ENCODE measurements at places on chromosomes 1 and 21.
A peak's percentile ranks its signal among the peaks of the same experiment; 100 is the strongest.

GRCh38 chr1:221294242-221294641, 415.0 kb downstream of the HLX start:
- H3K27ac ChIP-seq: no peak overlapping the region
- H3K27me3 ChIP-seq: no peaks in the 10 kb centered on the region
- no peaks in the 10 kb centered on the region for H3K4me1 ChIP-seq
- H3K36me3 ChIP-seq: no peaks in the 10 kb centered on the region

- H3K27ac ChIP-seq: peak overlapping the region; percentile 71
- H3K4me1 ChIP-seq: peaks cover 18% of the 10 kb centered on the region
- peak; percentile 92 for DNase-seq
- no peaks in the 10 kb centered on the region for H3K27me3 ChIP-seq
Observed at GRCh38 chr1:24847995-24848881, 81.8 kb downstream of the RUNX3 start.

DNA sequence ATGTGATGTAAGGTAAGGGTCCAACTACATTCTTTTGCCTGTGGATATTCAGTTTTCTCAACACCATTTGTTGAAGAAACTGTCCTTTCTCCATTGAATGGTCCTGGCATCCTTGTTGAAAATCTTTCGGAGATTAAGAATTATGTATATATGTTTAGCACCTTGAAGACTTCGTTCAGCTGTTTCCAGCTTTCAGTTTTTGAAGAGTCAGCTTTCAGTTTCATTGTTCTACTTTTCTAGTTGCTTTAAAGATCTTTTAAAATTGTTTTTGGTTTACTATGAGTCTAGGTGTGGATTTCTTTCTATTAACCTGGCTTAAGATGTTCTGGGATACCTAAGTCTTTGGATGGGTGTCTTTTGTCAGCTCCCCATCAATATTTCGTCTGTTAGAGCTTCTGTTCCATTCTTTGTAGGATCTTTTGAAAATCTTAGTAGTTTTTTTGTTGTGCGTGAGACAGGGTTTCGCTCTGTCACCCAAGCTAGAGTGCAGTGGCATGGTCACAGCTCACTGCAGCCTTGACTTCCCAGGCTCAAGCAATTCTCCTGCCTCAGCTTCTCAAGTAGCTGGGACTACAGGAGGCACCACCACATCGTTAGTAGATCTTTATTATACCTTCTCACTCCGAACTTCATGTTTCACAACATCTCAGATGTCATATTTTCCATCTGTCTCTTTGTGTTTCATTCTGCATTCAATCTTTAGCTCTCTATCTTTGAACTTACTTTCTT, 353.5 kb upstream of the B3GALT2 start:
- H3K27me3 ChIP-seq: no peaks in the 10 kb centered on the region
- H3K36me3 ChIP-seq: no peaks in the 10 kb centered on the region
- no peaks in the 10 kb centered on the region for H3K4me1 ChIP-seq
- no peak overlapping the region for H3K4me3 ChIP-seq
- DNase-seq: no peak

- no peaks in the 10 kb centered on the region for H3K36me3 ChIP-seq
- DNase-seq: no peak
- H3K4me1 ChIP-seq: peaks cover 29% of the 10 kb centered on the region
- no peaks in the 10 kb centered on the region for H3K27me3 ChIP-seq
Observed at GRCh38 chr1:64072089-64072793, 131.2 kb upstream of the UBE2U start.

- H3K36me3 ChIP-seq: no peaks in the 10 kb centered on the region
- no peak overlapping the region for H3K4me3 ChIP-seq
- H3K27ac ChIP-seq: no peak overlapping the region
- no peak for DNase-seq
Observed at GRCh38 chr21:30629200-30629599, 5.8 kb upstream of the KRTAP20-2 start.

- no peaks in the 10 kb centered on the region for H3K4me1 ChIP-seq
- H3K36me3 ChIP-seq: no peaks in the 10 kb centered on the region
- DNase-seq: no peak
- H3K27ac ChIP-seq: no peak overlapping the region
- no peaks in the 10 kb centered on the region for H3K27me3 ChIP-seq
Observed at GRCh38 chr1:225250432-225250831, 177.4 kb downstream of the LBR start.

GRCh38 chr1:186183219-186183618, 191.8 kb downstream of the TPR start:
- H3K4me1 ChIP-seq: peaks cover under 1% of the 10 kb centered on the region
- H3K27ac ChIP-seq: no peak overlapping the region
- no peaks in the 10 kb centered on the region for H3K27me3 ChIP-seq
- no peaks in the 10 kb centered on the region for H3K36me3 ChIP-seq

DNA sequence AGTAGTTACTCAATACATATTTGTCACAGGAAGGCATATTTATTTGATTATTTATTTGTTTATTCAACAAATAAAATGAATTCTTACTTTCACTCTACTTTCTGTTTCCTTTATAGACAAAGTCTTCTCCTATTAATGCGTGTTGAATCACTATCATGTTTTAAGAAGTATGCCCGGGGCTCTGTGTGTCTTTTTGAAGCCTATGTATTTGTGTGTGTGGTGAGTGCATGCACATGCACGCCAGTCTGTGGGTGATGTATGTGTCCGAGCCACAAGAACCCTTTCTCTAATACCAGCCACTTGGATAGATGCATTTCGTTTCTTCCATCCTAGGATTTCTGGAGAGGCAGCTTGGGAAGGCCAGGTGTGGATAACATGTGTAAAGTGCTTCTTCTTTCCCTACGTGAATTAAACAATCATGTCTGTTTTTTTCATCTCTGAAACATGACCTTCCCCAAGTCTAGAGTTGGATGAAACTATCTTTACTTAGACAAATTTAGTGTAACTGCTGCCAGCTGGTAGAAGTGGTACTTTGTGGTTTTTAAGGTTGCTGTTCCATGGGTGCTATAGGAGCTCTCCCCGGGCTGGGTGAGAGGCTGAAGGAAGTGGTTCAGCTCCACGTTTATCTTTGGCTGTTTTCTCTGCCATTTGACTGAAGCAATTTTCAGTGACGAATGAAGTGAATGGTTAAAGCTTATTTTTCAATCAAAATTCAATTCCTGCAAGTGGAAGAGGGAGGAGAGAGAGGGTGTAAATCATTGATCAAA, 46.8 kb upstream of the PPM1J start:
- no peak for DNase-seq
- no peak overlapping the region for H3K27ac ChIP-seq
- no peaks in the 10 kb centered on the region for H3K36me3 ChIP-seq
- H3K27me3 ChIP-seq: no peaks in the 10 kb centered on the region

DNA sequence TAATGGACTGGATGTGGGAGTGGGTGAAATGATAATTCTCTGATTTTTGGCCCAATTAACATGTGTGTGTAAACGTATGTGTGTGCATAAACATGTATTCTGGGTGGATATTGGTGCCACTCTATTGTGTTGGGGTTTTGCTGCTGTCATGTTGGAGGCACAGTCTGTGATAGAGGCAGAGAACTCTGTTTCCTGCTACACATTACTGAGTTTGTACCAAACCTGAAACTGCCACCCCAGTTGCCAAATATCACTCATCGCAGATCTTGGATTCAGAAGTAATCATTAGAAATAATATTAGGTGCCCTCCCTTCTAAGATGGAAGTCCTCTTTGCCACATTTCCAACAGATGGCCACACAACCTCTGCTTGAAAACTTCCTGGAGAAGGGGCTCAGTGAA, 13.8 kb downstream of the FASLG start:
- H3K36me3 ChIP-seq: no peaks in the 10 kb centered on the region
- DNase-seq: no peak
- H3K27me3 ChIP-seq: no peaks in the 10 kb centered on the region
- H3K4me1 ChIP-seq: peaks cover 8% of the 10 kb centered on the region
- no peak overlapping the region for H3K27ac ChIP-seq

GRCh38 chr1:192730198-192730597, 78.6 kb upstream of the RGS2 start:
- H3K27ac ChIP-seq: no peak overlapping the region
- DNase-seq: no peak
- H3K4me1 ChIP-seq: no peaks in the 10 kb centered on the region
- no peaks in the 10 kb centered on the region for H3K27me3 ChIP-seq
- no peak overlapping the region for H3K4me3 ChIP-seq

- DNase-seq: no peak
- H3K27ac ChIP-seq: no peak overlapping the region
- no peaks in the 10 kb centered on the region for H3K36me3 ChIP-seq
- no peaks in the 10 kb centered on the region for H3K4me1 ChIP-seq
- H3K27me3 ChIP-seq: no peaks in the 10 kb centered on the region
Observed at GRCh38 chr1:172405912-172406311, 14.6 kb upstream of the C1orf105 start.

- H3K4me1 ChIP-seq: peaks cover 29% of the 10 kb centered on the region
- no peak for DNase-seq
- peak within 1 kb of the TSS; percentile 94 for H3K27ac ChIP-seq
- no peak within 1 kb of the TSS for H3K4me3 ChIP-seq
Observed at GRCh38 chr1:16021681-16022080, at the start of gene CLCNKA. CLCNKA (plus strand) TSS chr1:16022036; CDS start chr1:16022620, 584 bp downstream.

- H3K4me1 ChIP-seq: no peaks in the 10 kb centered on the region
- H3K4me3 ChIP-seq: no peak overlapping the region
- no peak for DNase-seq
Observed at GRCh38 chr1:232859216-232859615, 54.0 kb downstream of the MAP10 start.

- H3K4me3 ChIP-seq: no peak overlapping the region
- H3K27me3 ChIP-seq: no peaks in the 10 kb centered on the region
- no peaks in the 10 kb centered on the region for H3K36me3 ChIP-seq
- DNase-seq: no peak
- H3K4me1 ChIP-seq: no peaks in the 10 kb centered on the region
Observed at GRCh38 chr1:86926883-86927282, 12.4 kb downstream of the HS2ST1 start.

GRCh38 chr1:86774305-86775295, 70.2 kb downstream of the SH3GLB1 start:
- peak overlapping the region; percentile 61 for H3K27ac ChIP-seq
- DNase-seq: peak; percentile 95
- no peaks in the 10 kb centered on the region for H3K27me3 ChIP-seq
- H3K4me1 ChIP-seq: peaks cover 25% of the 10 kb centered on the region

DNA sequence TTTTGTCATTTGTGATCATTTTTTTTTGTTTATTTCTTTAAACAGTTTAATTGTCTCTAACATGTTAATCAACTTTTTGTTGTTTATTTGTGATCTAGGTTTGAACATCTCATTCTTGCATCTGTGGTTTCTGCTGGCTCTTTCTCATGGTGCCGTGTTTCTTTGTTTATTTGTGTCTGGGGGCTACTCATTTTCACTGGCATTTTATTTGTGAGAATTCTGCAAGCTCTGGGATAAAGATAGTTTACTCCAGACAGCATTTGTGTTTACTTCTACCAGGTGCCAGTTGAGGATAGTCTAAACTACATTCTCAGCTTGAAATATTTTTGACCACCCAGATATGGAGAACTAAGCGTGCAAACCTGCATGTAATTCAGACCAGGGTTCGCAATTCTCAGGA, 508.6 kb downstream of the KIF26B start:
- no peaks in the 10 kb centered on the region for H3K4me1 ChIP-seq
- DNase-seq: no peak
- H3K27ac ChIP-seq: no peak overlapping the region
- no peaks in the 10 kb centered on the region for H3K27me3 ChIP-seq
- no peaks in the 10 kb centered on the region for H3K36me3 ChIP-seq

DNA sequence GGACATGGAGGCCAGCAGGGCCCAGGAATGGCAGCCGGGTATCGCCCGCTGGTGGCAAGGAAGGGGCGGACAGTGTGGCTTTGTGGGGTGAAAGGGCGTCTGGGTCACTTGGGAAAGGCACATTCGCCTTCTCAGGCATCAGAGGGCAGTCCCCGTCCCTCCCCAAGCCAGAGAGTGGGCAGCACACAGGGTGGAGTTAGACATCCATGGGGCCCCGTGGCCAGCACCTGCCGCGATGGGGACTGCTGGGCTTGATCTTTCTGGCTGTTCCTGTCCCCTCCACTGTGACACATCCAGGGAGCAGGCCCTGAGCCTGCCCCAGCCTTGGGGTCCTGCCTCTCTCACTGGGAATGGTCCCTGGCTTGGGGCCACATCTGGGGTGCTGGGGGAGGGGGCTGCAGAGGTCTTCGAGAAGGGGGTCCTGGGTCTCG, 4.0 kb upstream of the TRPM2 start:
- no peak for DNase-seq
- H3K4me1 ChIP-seq: peaks cover 6% of the 10 kb centered on the region
- H3K27me3 ChIP-seq: no peaks in the 10 kb centered on the region

GRCh38 chr1:17653728-17654351, 101.3 kb upstream of the ACTL8 start:
- H3K4me1 ChIP-seq: peaks cover 2% of the 10 kb centered on the region
- H3K4me3 ChIP-seq: no peak overlapping the region
- no peak overlapping the region for H3K27ac ChIP-seq
- no peak for DNase-seq

GRCh38 chr21:27694667-27695066, 727.8 kb upstream of the ADAMTS5 start:
- H3K27me3 ChIP-seq: no peaks in the 10 kb centered on the region
- no peak for DNase-seq
- H3K36me3 ChIP-seq: no peaks in the 10 kb centered on the region
- no peaks in the 10 kb centered on the region for H3K4me1 ChIP-seq
- no peak overlapping the region for H3K27ac ChIP-seq
- H3K4me3 ChIP-seq: no peak overlapping the region

GRCh38 chr1:198168227-198168626, 11.4 kb downstream of the NEK7 start:
- no peak overlapping the region for H3K27ac ChIP-seq
- H3K27me3 ChIP-seq: no peaks in the 10 kb centered on the region
- DNase-seq: no peak
- H3K36me3 ChIP-seq: no peaks in the 10 kb centered on the region

DNA sequence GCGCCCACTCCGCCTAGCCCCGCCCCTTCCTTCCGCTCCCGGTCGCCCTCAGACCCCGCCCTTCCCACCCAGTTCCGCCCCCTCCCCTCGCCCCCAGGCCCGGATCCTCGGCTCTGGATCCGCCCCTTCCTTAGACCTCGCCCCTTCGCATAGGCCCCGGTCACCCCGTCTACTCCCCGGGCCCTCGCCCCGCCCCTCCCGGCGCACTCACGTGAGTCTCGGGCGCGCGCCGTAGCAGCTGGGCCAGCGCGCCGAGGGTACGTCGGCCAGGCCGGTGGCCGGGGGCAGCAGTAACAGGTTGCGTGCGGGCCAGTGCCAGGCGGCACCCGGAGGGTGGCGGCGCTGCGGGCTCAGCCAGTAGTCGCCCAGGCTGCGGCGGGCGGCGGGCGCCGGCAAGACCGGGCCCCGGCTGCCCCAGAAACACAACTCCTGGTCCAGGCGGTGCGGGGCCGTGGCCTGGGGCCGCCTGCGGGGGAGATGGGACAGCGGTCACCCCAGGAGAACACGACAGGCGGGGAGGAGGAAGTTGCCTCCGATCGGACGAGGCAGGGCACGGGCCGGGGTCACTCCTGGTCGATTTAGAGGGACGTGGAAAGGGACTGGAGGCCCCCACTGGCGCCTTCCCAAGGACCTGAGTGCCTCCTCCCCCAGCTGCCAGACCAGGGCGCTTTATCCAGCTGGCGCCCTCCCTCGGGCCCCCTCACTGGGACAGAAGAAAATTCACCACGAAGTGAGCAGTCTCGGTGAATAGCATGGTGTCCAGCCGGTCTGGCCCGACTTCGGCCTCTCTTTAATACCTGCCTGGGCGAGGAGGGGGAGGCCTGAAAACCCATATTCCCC, 10.7 kb downstream of the FAM229A start:
- H3K27me3 ChIP-seq: no peaks in the 10 kb centered on the region
- H3K36me3 ChIP-seq: no peaks in the 10 kb centered on the region
- DNase-seq: no peak
- H3K4me3 ChIP-seq: peak overlapping the region; percentile 91
- peak overlapping the region; percentile 98 for H3K27ac ChIP-seq

All from vagina (tissue), 2 donors.